Activated CD8-positive, alpha-beta memory T cell treated with anti-CD3 and anti-CD28 coated beads, Interleukin-2, amount 10 ng/mL, durations not matched to agents 7 days and 5 days (primary cell): ENCODE measurements at places on chromosomes 7 and 10. TPM values are rescaled to one million over a fixed set of nuclear protein-coding genes. Genes with fewer than 3 reads are reported as not detected.

- no peak overlapping the region for H3K4me3 ChIP-seq
- no peak for DNase-seq
- H3K27ac ChIP-seq = no peak overlapping the region
- no peaks in the 10 kb centered on the region for H3K36me3 ChIP-seq
- H3K27me3 ChIP-seq = peaks cover 18% of the 10 kb centered on the region
Observed at GRCh38 chr10:132972149-132972985, 30.0 kb upstream of the CFAP46 start.

Gene TCTN3
- total RNA-seq = 69.2 TPM

- H3K27ac ChIP-seq = peak overlapping the region; percentile 90
- H3K36me3 ChIP-seq = peaks cover 26% of the 10 kb centered on the region
- peak overlapping the region; percentile 90 for H3K4me3 ChIP-seq
- peaks cover 48% of the 10 kb centered on the region for H3K4me1 ChIP-seq
- no peak for DNase-seq
Observed at GRCh38 chr7:33039257-33039902, 23.2 kb downstream of the NT5C3A start.

Gene MYPN
- total RNA-seq = not detected

Gene TBXAS1
- 3.9 TPM for total RNA-seq

DNA sequence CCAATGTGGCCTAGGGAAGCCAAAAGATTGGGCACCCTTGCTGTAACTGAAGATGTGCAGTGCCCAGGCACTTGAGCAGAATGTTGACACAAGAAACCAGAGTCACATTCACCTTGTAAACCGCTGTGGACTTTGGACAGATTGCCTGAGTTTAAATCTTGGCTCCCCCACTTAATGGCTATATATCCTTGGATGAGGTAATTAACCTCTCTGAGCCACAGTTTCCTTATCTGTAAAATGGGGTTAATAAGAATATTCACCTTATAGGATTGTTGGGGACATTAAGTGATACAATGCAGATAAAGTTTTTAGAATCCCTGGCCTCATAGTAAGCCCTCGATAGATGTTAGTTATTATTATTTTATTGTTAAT, 331.0 kb downstream of the LRMDA start:
- H3K27me3 ChIP-seq = no peaks in the 10 kb centered on the region
- no peaks in the 10 kb centered on the region for H3K36me3 ChIP-seq
- H3K4me3 ChIP-seq = no peak overlapping the region
- DNase-seq = no peak
- H3K4me1 ChIP-seq = no peaks in the 10 kb centered on the region

Gene ALOX5
- 8.9 TPM for total RNA-seq
